ENCODE measurements at places on chromosomes 11 and 22.

GRCh38 chr22:43505896-43506295 lies 94.1 kb downstream of the MPPED1 start:
- DNase-seq, result no peak

DNA sequence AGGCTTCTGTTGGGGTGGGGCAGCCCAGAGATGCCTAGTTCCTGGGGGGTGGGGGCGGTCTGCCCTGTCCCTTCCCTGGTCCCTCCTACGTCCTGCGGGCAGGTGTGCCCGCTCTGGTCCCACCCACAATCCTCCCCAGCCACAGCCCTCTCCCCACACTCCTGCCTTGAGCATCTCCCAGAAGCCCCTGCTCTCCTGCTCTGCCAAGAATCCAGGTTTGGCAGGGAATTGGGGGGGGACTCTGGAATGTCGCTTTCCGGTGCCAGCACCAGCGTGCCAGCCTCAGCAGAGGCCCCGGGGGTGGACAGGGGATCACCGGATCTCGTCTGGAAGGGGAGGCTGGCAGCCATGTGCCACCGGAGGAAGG lies 11.4 kb upstream of the PDGFB start:
- DNase-seq, result no peak

GRCh38 chr11:56855217-56855616 lies 106.7 kb upstream of the OR9G4 start:
- DNase-seq, result no peak

DNA sequence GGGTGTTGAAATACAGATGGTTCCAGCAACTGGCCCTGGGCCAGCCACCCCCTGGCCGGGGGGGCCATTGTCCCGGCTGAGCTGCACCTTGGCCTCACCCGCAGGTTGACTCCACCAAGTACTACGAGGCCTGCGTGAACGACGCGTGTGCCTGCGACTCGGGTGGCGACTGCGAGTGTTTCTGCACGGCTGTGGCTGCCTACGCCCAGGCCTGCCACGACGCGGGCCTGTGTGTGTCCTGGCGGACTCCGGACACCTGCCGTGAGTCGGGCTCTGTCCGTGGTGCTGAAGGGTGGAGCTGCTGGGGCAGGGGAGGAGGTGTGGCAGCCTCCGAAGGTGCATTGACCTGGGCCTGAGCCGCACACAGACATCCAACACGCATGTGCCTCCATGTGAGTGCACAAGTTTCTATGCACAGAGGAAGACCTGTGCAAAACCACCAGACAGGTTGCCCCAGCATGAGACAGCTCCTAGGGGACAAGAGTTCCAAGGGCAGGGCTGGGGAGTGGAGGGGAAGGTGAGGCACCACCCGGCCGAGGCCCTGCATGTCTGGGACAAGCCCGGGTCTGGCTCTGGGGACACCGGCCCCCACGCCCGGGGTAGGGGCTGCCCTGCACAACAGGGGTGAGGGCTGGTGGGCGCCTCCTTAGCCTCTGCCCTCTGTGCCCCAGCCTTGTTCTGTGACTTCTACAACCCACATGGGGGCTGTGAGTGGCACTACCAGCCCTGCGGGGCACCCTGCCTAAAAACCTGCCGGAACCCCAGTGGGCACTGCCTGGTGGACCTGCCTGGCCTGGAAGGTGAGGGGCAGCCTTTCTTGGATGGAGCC lies 16.1 kb downstream of the MUC5B start:
- no peak for DNase-seq

GRCh38 chr11:2380807-2381350 lies 3.8 kb downstream of the CD81 start:
- DNase-seq, result no peak

DNA sequence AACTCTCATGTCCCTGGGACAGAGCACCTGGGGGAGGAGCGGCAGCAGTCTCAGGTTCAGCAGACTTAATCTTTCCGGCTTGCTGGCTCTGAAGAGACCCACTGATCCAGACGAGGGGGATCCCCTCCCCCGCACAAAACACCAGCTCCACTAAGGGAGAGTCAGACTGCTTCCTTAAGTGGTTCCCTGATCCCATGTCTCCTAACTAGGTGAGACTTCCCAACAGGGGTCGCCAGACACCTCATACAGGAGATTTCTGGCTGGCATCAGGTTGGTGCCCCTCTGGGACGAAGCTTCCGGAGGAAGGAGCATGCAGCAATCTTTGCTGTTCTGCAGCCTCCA lies 157.2 kb upstream of the TMEM45B start:
- DNase-seq, result no peak

DNA sequence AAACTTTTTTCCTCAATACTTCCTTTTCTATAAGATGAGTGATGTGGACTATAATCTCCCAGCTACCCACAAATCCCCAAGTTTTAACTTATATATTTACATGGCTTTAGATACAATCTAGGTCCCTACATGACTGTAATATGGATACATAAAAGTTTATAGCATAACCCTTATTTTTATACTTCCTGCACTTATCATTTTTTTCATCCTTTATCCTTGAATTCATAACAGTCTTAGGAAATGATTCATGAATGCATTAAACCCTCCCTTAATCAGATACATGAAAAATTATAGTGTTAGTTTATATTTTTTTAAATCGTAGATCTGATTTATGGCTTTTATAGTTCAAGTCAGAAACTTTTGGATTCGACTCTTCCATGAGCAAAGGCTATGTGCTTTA lies 195.8 kb downstream of the MAML2 start:
- DNase-seq, result no peak

All from activated effector memory CD4-positive, alpha-beta T cell treated with anti-CD3 and anti-CD28 coated beads, Interleukin-2, amount 50 U/mL, for 16 hours (primary cell).